ENCODE measurements at places on chromosomes 2 and 18. TPM values are rescaled to one million over a fixed set of nuclear protein-coding genes. Genes with fewer than 3 reads are reported as not detected.

Gene TWIST2
- total RNA-seq: 5.8 TPM

GRCh38 chr2:218270721-218271486, 585 bp downstream of the PNKD start:
- peaks cover 30% of the 10 kb centered on the region for H3K36me3 ChIP-seq
- H3K27ac ChIP-seq: 0 out of 2 replicates have a peak overlapping the region, but pooled peaks have one; percentile 2
- H3K4me1 ChIP-seq: peaks cover 19% of the 10 kb centered on the region

DNA sequence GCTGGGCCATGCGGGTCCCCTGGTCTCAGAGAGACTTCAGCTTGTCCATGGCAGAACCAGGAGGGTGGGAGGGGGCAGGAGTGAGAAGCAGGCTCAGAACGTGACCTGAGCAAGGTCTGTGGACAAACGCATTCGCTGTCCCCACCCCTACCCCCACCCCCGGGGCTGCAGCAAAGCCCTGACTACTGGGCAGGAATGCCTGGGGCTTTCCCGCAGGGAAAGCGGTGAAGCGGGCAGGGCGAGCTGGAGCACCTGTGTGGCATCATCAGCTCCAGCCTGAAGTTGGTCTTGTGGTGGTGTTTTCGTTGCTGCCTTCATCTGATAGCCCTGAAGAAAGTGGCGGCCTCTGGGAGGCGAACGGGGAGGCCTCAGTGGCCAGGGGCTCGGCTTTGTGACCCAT, 26.1 kb upstream of the ALKAL2 start:
- H3K27me3 ChIP-seq: peaks cover 18% of the 10 kb centered on the region
- H3K27ac ChIP-seq: no peak overlapping the region
- no peak for DNase-seq

- DNase-seq: no peak
- H3K4me3 ChIP-seq: no peak overlapping the region
- no peaks in the 10 kb centered on the region for H3K27me3 ChIP-seq
- no peaks in the 10 kb centered on the region for H3K4me1 ChIP-seq
Measured at GRCh38 chr2:59560769-59561168, 992.7 kb downstream of the BCL11A start.

DNA sequence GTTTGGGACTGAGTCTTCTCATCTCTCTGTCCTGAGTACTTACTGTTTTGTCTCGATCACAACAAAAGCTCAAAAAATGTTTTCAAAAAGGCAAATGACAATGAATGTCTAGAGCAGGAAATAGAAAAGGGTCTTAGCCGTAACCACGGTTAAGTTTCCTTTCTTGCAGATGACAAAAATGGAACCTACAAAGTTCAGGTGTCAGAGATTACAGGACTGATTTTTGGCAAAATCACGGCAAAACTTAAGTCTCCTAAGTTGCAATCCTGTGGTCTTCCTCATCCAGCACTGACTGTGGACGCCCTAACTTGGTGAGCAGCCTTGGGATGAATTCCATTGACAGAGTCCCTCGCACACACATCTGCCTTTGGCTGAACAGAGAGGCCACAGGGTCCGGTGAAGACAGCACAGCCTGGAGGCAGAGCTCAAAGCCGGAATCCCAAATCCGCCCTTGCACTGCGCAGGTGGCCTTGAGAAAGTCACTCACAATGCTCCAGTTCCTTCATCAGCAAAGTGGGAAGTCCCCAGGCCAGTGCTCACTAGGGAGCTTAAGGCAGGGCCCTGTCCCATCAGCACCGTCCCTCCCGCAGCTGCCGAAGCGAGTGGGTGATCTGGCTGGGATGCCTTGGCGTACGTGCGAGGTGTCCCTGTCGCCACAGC, 55.2 kb downstream of the EIPR1 start:
- no peaks in the 10 kb centered on the region for H3K36me3 ChIP-seq
- no peak overlapping the region for H3K4me3 ChIP-seq
- no peaks in the 10 kb centered on the region for H3K27me3 ChIP-seq
- H3K27ac ChIP-seq: no peak overlapping the region
- H3K4me1 ChIP-seq: no peaks in the 10 kb centered on the region
- no peak for DNase-seq

- H3K4me3 ChIP-seq: no peak overlapping the region
- no peaks in the 10 kb centered on the region for H3K36me3 ChIP-seq
- no peaks in the 10 kb centered on the region for H3K27me3 ChIP-seq
Measured at GRCh38 chr2:180322781-180323180, 315.7 kb upstream of the CWC22 start.

GRCh38 chr2:178266445-178266844, 72.1 kb downstream of the OSBPL6 start:
- no peaks in the 10 kb centered on the region for H3K36me3 ChIP-seq
- DNase-seq: no peak
- no peaks in the 10 kb centered on the region for H3K4me1 ChIP-seq
- H3K4me3 ChIP-seq: no peak overlapping the region
- no peak overlapping the region for H3K27ac ChIP-seq

Gene ASB18
- 0.15 TPM for total RNA-seq

- no peak overlapping the region for H3K4me3 ChIP-seq
- H3K27me3 ChIP-seq: no peaks in the 10 kb centered on the region
- H3K36me3 ChIP-seq: no peaks in the 10 kb centered on the region
- no peaks in the 10 kb centered on the region for H3K4me1 ChIP-seq
Measured at GRCh38 chr2:86661333-86661732, 37.7 kb upstream of the RNF103 start.

GRCh38 chr2:165497659-165498317, 28.3 kb downstream of the CSRNP3 start:
- H3K27ac ChIP-seq: no peak overlapping the region
- no peaks in the 10 kb centered on the region for H3K27me3 ChIP-seq
- H3K4me3 ChIP-seq: no peak overlapping the region
- DNase-seq: no peak
- H3K36me3 ChIP-seq: no peaks in the 10 kb centered on the region

Gene OTX1
- 2.3 TPM for total RNA-seq

DNA sequence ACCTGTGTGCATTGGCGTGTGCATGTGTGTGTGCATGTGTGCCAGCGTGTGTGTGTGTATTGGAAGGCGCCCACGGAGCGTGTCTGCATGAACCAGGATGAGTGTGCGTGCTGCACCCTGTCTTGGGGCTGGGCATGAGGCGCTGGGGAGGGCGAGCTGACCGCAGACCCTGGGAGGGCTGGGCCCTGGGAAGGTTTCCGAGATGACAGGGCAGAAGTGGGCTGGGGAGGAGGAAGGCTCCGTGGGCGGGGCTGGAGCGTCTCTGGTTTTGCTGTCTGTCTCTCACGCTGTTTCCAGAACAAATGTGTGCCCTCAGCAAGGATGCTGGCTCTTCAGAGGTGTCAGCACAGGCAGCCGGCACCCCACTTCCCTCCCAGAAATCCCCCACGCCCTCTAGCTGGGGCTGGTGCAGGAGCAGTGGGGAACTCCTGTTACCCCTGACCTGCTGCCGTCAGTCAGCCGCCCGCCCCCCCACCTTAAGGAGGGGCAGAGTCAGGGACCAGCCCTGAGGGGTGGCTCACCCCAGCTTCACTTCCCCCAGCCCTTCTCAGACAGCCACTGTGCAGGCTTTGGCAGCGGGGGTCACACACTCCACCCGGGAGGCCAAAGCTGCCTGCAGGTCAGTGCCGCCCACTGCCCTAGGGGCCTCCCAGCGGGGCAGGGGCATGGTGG, at the start of gene GPR35:
Gene GPR35 (plus strand): TSS at position 531 of the 672 bp plus-strand sequence. CDS start 4,473 bp downstream, outside the sequence.
- H3K4me3 ChIP-seq: no peak within 1 kb of the TSS
- no peak within 1 kb of the TSS for H3K27ac ChIP-seq
- H3K36me3 ChIP-seq: no peaks in the 10 kb centered on the region
- no peaks in the 10 kb centered on the region for H3K27me3 ChIP-seq
- no peak for DNase-seq

DNA sequence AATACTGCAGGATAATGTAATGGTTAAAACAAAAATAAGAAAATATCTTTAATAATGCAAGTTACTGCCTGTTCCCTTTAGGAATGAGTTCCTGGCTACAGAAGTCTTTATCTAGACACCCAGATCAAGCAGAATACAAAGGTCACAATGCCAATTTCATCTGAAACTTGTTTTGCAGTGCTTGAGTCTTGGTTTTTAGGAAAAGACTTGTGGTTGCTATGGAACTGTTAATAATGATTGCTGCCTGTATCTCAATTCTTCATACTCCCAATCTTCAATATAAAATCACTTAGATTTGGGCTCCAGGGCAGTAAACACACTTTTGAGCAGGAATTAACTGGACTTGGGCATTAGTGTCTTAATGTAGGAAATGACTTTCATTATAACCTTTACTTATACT, 14.2 kb downstream of the CAVIN2 start:
- H3K27me3 ChIP-seq: no peaks in the 10 kb centered on the region
- no peaks in the 10 kb centered on the region for H3K36me3 ChIP-seq
- DNase-seq: no peak
- H3K27ac ChIP-seq: no peak overlapping the region
- H3K4me1 ChIP-seq: no peaks in the 10 kb centered on the region

- H3K4me3 ChIP-seq: no peak overlapping the region
- peaks cover 61% of the 10 kb centered on the region for H3K4me1 ChIP-seq
- H3K27ac ChIP-seq: peak overlapping the region; percentile 73
- DNase-seq: peak; percentile 87
- peaks cover 2% of the 10 kb centered on the region for H3K36me3 ChIP-seq
Measured at GRCh38 chr2:45259138-45259537, 249.9 kb upstream of the SIX2 start.

Gene EVA1A
- total RNA-seq: 70.8 TPM

DNA sequence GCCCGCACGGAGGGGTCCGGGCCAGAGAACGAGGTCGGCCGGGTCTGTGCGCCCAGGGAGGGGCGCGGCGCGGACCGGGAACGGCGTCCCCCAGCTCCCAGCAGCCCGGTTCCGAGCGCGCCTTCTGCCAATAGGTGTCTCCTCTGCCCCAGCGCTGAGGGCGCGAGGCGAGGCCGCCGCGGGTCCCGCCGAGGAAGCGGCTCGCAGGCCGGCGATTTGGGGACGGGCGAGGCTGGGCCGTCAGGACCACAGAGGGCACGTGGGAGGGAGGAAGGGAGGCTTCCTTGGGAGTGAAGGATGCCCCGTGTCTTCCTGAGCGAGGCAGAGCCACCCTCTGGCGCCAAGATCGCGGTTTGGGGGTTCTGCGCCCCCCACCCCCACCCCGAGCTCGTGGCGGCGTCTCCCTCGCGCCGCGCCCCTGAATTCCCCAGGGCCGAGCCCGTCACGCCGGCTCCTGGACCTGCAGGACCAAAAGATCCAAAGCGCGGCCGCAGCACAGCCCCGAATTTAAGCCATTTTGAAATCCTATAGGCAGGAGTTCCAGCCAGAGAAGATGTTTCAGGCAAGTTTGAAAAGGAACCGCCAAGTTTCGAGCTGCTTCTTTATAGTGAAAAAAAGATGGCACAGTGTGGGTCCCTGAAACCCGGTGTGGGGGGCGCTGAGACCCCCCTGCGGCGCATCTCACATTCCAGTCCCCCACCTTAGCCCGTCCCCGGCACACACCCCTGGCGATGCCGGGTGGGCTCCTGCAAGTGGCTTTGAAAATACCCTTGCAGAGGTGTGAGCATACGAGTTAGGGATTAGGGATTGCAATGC, 909 bp downstream of the NFATC1 start:
- H3K4me3 ChIP-seq: peak overlapping the region; percentile 68
- no peaks in the 10 kb centered on the region for H3K36me3 ChIP-seq
- peak; percentile 49 for DNase-seq

GRCh38 chr18:29838556-29838955, 1204.0 kb downstream of the DSC3 start:
- H3K27me3 ChIP-seq: no peaks in the 10 kb centered on the region
- no peak overlapping the region for H3K27ac ChIP-seq
- no peaks in the 10 kb centered on the region for H3K36me3 ChIP-seq
- DNase-seq: peak; percentile 21
- no peak overlapping the region for H3K4me3 ChIP-seq
- H3K4me1 ChIP-seq: peaks cover 33% of the 10 kb centered on the region

Data from PC-3 (cell line).